Skeletal muscle cell (primary cell): ENCODE measurements at places on chromosomes 3 and 15.

- DNase-seq = no peak
Observed at GRCh38 chr15:75902129-75902557, 1.5 kb upstream of the FBXO22 start.

DNA sequence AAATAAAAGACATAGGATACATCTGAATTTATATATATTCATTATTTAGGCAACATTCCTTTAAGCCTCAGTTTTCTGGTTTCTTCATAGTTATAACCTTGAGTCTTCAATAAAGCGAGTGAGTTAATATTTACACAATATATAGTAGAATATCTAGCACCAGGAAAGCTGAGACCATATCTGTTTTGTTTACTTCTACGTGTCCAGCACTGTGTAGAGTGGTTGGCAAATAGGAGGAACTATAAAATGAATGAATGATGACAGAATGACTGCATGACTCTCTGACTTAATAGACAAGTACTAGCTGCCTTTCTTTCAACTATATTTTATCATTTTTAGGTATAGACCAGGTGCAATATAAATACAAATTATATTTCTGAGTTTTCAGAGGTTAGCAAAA, 197.8 kb upstream of the RBMS3 start:
- no peak for DNase-seq

DNA sequence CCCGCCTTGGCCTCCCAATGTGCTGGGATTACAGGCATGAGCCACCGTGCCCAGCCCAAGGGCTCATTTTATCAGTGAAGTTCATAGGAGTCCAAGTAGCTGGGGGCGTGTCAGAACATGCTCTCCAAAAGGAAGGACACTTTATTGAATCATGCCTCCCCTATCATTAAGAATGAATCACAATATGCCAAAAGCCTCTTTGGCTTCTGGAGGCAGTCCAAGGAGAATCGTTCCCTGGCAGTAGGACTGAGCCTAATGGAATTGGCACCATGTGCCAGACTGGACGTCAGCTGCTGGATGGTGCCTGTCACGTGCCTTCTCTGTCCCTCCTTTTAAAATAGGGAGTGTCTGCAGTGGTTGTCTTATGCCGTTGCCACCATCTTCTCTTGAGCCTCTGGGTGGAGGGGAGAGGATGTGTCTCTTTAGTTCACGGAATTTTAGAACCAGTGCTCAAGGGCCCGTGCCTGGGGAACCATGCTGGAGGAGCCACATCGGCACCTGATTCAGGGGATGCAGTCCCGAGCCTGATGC, 234.7 kb upstream of the LYSMD4 start:
- DNase-seq = no peak

DNA sequence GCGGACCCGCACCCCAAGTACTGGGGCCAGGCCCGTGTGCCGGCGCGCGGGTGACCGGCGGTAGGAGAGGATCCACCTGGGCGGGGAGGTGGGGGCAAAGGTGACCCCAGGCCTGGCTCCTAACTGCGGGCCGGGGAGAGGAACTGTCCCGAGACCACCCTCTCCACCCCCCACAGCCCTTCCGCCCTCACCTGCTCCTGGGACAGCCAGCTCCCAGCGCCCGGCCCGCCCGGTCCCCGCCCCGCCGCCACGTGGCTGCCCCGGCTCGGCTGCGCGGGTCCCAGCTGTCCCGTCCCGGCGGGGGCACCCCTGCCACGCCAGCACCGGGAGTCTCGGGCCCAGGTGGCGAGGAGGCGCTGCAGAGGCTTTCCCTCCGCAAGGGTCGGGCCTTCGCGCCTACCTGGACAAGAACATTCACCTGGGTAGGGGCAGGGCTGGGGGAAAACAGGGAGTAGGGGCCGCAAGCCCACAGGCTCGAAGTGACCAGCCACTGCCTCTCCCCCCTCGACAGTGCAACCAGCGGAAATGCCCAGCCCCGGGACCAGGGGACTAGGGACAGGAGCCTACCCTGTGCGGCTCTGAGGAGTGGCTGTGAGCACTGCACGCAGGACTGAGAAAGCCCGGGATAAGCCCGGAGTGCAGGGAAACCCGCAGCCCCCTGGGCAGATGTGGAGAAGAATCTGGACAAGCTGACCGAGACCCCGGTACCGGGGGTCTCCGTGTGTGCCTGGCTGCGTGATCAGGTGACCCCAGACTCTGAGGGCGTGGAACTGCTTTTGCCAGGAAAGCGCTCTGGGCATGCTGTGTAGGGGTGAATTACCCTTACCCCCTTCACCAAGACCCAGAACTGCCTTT, at the start of gene SLC12A8:
TSS of gene SLC12A8 (minus strand) at position 240 of the 855 bp plus-strand sequence. CDS start 1,399 bp downstream, outside the sequence.
- no peak for DNase-seq

GRCh38 chr3:46972396-46972795, 4.1 kb downstream of the CCDC12 start:
- no peak for DNase-seq

- no peak for DNase-seq
Observed at GRCh38 chr3:49506906-49507305, 36.8 kb downstream of the DAG1 start.

DNA sequence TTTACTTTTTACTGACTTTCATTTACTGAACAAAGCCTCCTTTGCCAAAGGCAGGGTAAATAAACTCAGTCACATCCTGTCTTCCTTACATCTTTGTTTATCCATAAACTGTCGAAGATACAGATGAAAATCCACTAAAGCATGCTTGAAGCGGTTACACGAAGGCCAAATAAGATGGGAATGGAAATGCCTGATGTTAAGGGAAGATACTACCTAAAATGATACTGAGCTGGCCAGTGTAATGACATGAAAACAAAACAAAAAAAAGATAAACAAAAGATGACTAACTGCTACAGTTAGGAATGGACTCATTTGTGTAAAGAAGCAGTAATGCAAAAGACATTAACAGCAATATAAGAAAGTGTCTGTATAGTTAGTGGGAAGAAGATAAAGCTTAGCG, 114.7 kb upstream of the ADAMTS9 start:
- no peak for DNase-seq

DNA sequence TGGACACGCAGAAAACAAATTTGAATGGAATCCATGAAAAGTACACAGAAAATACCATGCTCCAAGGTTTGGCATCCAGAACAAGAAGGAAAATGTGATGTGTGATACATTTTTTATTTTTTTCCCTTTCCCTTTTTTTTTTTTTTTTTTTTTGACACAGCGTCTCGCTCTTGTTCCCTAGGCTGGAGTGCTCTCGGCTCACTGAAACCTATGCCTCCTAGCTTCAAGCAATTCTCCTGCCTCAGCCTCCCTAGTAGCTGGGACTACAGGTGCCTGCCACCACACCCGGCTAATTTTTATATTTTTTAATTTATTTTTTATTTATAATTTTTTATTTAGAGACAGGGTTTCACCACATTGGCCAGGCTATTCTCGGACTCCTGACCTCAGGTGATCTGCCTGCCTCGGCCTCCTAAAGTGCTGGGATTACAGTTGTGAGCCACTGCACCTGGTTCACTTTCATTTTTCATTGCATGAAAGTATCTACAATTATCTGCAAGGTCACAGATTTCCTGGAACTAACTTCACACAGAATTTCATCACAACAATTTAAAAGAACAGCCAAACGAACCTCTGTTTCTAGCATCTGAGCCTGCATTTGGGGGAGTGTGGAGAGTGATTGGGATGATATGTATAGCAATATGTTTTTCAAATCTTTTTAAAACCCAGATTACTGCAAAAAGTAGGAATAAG, 8.3 kb downstream of the POU1F1 start:
- no peak for DNase-seq

DNA sequence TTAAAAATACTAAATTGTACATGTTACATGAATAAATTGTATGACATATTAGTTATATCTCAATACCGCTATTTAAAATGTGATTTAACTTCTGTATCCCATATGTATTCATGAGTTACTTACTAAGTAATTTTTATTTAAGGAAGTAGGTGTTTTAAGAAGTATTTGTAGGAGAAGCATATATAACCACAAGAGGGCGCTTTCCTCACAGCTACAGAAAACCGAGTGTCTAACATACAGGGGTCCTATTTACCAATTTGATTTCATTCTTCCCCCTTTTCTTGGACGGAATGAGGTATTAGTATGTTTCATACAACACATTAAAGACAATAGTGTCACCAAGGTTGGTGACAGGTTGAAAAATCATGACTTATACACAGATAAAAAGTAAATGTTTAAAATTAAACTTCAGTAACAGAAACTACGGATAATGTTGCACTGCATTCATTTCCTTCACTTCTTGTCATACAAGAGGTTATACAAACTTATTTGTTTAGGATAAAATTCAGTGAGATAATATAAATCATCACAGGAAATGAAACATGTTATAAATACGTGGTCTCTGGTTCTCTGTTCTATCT, 253.6 kb downstream of the MAGI1 start:
- DNase-seq = peak; percentile 36

GRCh38 chr3:156952011-156952410, 125.9 kb downstream of the LEKR1 start:
- no peak for DNase-seq

GRCh38 chr15:89115547-89115946, 27.3 kb downstream of the ABHD2 start:
- no peak for DNase-seq

DNA sequence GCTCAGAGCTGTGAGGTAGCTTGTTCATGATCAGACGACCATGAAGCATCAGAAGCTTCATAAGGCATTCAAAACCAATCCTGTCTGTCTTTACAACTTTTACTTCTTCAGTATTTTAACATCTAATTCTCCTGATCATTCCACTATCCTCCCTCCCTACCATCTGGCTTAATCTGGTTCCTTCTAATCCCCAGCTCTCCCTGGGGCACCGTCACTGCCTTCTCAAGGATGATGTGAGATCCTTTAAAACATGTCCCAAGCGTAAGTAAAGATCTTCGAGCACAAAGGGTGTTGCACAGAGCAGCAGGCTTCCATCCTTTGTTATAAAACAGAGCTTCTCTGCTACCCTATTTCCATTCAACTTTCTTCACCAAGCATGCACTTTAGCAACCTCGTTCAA, 362.7 kb upstream of the ARRDC4 start:
- DNase-seq = no peak
